ENCODE measurements at places on chromosomes 1 and 21.

DNA sequence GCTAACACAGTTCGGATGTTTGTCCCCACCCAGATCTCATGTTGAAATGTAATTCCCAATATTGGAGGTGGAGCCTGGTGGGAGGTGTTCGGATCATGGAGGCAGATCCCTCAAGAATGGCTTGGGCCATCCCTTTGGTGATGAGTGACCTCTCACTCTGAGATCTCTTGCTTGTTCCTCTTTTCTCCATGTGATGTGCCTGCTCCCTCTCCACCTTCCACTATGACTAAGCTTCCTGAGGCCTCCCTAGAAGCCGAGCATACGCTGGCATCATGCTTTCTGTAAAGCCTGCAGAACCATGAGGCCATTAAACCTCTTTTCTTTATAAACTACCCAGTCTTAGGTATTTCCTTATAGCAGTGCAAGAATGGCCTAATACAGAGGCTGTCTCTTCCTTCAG, 8.1 kb upstream of the PLA2G5 start:
- H3K27me3 ChIP-seq: no peaks in the 10 kb centered on the region
- no peak overlapping the region for H3K27ac ChIP-seq
- no peaks in the 10 kb centered on the region for H3K36me3 ChIP-seq
- no peak overlapping the region for H3K4me3 ChIP-seq
- no peak for DNase-seq

GRCh38 chr21:44305691-44306090, 5.8 kb downstream of the PFKL start:
- H3K36me3 ChIP-seq: no peaks in the 10 kb centered on the region
- no peak for DNase-seq
- H3K27ac ChIP-seq: no peak overlapping the region

DNA sequence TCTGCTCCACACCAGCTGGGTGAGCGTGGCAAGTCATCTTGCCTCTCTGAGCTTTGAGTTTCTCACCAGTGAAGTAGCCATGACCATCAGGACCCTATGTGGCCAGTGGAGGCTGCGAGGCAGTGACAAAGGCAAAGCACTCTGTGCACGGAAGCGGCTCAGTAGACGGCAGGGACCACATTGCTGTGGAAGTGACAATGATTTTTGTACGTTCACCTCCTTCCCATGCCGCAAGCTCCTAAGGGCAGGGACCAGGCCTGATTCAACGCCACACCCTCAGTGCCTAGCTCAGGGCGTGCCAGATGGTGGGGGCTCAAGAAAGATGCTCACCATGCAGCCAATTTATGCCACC, 210.5 kb downstream of the MATN1 start:
- H3K36me3 ChIP-seq: no peaks in the 10 kb centered on the region
- peaks cover 17% of the 10 kb centered on the region for H3K4me1 ChIP-seq
- H3K27ac ChIP-seq: no peak overlapping the region
- H3K27me3 ChIP-seq: no peaks in the 10 kb centered on the region
- no peak overlapping the region for H3K4me3 ChIP-seq
- DNase-seq: no peak

DNA sequence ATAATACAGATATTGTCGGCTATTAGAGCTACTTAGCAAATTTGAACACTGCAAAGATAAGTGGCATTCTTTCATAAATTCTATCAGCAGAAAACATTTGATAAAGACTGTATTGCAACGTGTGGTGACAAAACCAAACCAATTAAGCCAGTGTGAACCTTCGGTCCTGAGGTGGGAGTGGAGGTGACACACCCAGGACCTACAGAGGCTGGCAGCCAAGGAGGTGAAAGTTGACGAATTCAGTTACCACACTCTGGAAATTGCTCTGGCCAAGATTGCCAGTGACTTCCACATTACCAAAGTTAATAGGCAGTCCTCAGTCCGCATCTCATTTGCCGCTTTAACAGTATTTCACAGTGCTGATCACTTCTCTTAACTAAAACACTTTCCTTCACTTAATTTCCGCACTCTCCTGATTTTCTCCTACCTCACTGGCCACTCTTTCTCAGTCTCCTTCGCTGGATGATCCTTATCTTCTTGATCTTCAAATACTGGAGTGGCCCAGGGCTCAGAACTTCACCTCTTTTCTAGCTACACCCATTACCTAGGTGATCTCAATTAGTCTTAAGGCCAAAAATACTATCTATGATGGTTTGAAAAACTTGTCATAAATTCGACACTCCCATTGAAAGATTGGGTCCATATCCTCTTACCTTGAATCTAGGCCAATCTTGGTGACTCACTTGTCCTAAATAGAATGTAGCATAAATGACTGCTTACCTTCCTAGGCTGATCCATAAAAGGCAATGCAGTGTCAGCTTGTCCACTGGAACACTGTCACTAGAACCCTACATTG, 5.1 kb upstream of the CDC42BPA start:
- H3K36me3 ChIP-seq: no peaks in the 10 kb centered on the region
- no peak overlapping the region for H3K4me3 ChIP-seq
- peaks cover 15% of the 10 kb centered on the region for H3K4me1 ChIP-seq
- DNase-seq: no peak

DNA sequence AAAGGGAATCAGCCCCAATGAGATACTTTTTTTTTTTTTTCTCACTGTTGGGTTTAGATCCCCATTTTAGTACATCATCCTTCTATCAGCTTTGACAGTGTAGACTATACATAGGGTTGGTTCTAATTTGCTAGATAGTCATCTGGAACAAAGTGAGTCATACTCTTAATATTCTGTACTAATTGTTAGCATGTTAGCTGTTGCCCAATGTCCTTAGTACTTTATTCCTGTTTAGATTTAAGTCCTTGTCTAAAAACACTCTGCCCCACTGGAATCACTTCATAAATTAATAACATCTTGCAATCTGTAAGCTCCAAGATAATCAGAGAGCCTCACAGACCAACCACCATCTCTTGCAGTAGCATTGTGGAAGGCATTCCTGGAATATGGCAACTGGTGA, 209.8 kb upstream of the KIAA0040 start:
- no peaks in the 10 kb centered on the region for H3K36me3 ChIP-seq
- H3K4me1 ChIP-seq: no peaks in the 10 kb centered on the region
- no peak overlapping the region for H3K4me3 ChIP-seq
- H3K27me3 ChIP-seq: no peaks in the 10 kb centered on the region
- no peak for DNase-seq

DNA sequence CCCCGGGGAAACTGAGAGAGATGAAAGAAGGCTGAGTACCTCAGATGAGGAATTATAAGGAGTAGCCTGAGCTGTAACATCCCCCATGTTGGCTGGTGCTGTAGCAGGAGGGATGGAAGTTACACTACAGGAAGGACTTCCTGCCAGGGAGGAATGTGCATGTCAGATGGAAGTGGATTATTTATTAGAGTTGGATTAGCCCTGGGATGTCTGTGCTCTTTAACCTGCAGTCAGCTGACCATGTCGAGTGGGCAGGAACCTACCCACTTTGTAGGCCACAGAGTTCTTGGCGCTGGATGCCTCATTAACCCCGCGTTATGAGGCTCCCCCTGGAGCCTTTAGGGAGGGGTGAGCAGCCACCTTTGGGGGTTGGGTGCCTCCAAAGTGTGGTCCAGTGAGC, 757 bp upstream of the SEMA4A start:
- H3K4me1 ChIP-seq: peaks cover 23% of the 10 kb centered on the region
- no peak for DNase-seq
- no peak overlapping the region for H3K27ac ChIP-seq
- H3K4me3 ChIP-seq: no peak overlapping the region
- H3K27me3 ChIP-seq: peaks cover 2% of the 10 kb centered on the region

GRCh38 chr1:114750780-114751179, 7.0 kb downstream of the CSDE1 start:
- peaks cover 14% of the 10 kb centered on the region for H3K4me1 ChIP-seq
- peaks cover 30% of the 10 kb centered on the region for H3K36me3 ChIP-seq
- no peak overlapping the region for H3K4me3 ChIP-seq
- no peak overlapping the region for H3K27ac ChIP-seq

GRCh38 chr1:89465201-89465600, 59.4 kb upstream of the LRRC8B start:
- no peaks in the 10 kb centered on the region for H3K36me3 ChIP-seq
- H3K4me1 ChIP-seq: peaks cover 18% of the 10 kb centered on the region
- peak overlapping the region; percentile 24 for H3K27ac ChIP-seq
- no peak overlapping the region for H3K4me3 ChIP-seq
- no peaks in the 10 kb centered on the region for H3K27me3 ChIP-seq
- DNase-seq: peak; percentile 76

- H3K27ac ChIP-seq: no peak overlapping the region
- DNase-seq: no peak
- no peaks in the 10 kb centered on the region for H3K4me1 ChIP-seq
- no peaks in the 10 kb centered on the region for H3K36me3 ChIP-seq
- no peak overlapping the region for H3K4me3 ChIP-seq
Measured at GRCh38 chr1:175882192-175882591, 138.8 kb upstream of the TNR start.

- no peak overlapping the region for H3K4me3 ChIP-seq
- H3K4me1 ChIP-seq: peaks cover 17% of the 10 kb centered on the region
- peak overlapping the region; percentile 84 for H3K27ac ChIP-seq
- no peaks in the 10 kb centered on the region for H3K36me3 ChIP-seq
Measured at GRCh38 chr1:225747566-225747965, 30.1 kb upstream of the SRP9 start.

DNA sequence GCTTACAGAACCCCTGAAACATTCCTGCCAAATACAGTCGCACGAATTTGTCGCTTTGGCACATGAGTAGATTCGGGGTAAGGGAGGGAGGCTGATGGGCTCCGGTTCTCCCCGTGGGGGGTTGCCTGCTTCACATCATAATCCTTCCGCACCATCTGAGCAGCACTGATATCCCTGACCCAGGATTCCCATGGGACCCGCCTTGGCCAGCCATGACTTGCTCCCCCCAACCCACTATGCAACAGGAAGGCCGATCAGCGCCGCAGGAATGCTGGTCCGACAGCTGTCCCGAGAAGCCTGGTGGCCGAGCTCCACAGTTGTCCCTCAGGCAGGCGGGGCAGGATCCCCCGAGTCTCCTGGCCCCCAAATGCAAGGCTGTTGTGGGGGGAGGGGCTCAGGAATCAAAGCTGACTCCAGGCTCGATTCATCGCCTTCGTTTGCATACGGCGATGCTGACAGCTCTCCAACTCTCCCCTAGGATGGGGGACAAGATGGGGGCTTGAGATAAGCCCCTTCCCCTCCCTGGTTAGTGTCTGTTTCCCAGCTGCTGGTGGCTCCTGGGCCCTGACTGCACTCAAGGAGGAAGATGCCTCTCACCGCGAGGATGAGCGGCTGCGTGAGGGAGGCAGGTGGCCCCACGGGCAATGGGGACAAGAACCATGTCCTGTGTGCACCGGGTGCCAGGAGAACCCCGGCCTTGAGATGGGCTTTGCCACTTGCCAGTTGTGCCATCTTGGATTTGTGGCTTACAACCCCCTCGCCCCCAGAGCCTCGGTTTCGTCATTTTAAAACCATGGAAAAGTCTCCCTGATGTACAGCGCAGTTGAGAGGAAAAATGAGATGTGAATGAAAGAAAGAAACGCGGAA, 9.3 kb downstream of the DRAXIN start:
- H3K36me3 ChIP-seq: no peaks in the 10 kb centered on the region
- no peak overlapping the region for H3K4me3 ChIP-seq
- no peak for DNase-seq
- H3K27ac ChIP-seq: no peak overlapping the region
- peaks cover 3% of the 10 kb centered on the region for H3K4me1 ChIP-seq

GRCh38 chr1:31897526-31898100, 40.6 kb downstream of the PTP4A2 start:
- no peak overlapping the region for H3K27ac ChIP-seq
- H3K27me3 ChIP-seq: no peaks in the 10 kb centered on the region
- no peak overlapping the region for H3K4me3 ChIP-seq

GRCh38 chr1:214660190-214660589, 57.2 kb downstream of the CENPF start:
- H3K27me3 ChIP-seq: no peaks in the 10 kb centered on the region
- no peak overlapping the region for H3K4me3 ChIP-seq
- H3K36me3 ChIP-seq: peaks cover 2% of the 10 kb centered on the region
- no peak for DNase-seq
- H3K27ac ChIP-seq: no peak overlapping the region

- H3K36me3 ChIP-seq: no peaks in the 10 kb centered on the region
- no peak overlapping the region for H3K27ac ChIP-seq
- no peak for DNase-seq
Measured at GRCh38 chr1:156458181-156458503, 42.4 kb downstream of the MEF2D start.

- H3K4me1 ChIP-seq: peaks cover 11% of the 10 kb centered on the region
- no peak for DNase-seq
- H3K27me3 ChIP-seq: peaks cover 11% of the 10 kb centered on the region
- H3K27ac ChIP-seq: no peak overlapping the region
Measured at GRCh38 chr1:26404641-26405040, 6.0 kb upstream of the LIN28A start.

DNA sequence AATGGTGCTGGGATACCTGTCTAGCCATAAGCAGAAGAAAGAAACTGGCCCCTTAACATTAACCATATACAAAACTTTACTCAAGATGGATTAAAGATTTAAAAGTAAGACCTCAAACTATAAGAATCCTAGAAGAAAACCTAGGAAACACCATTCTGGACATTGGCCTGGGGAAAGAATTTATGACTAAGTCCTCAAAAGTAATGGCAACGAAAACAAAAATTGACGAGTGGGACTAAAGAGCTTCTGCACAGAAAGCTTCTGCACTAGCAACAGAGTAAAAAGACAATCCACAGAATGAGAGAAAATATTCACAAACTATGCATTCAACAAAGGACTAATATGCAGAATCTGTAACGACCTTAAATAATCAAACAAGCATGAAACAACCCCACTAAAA, 66.7 kb downstream of the NME7 start:
- H3K4me3 ChIP-seq: no peak overlapping the region
- no peaks in the 10 kb centered on the region for H3K4me1 ChIP-seq
- H3K27ac ChIP-seq: no peak overlapping the region
- H3K36me3 ChIP-seq: no peaks in the 10 kb centered on the region
- no peaks in the 10 kb centered on the region for H3K27me3 ChIP-seq
- no peak for DNase-seq

DNA sequence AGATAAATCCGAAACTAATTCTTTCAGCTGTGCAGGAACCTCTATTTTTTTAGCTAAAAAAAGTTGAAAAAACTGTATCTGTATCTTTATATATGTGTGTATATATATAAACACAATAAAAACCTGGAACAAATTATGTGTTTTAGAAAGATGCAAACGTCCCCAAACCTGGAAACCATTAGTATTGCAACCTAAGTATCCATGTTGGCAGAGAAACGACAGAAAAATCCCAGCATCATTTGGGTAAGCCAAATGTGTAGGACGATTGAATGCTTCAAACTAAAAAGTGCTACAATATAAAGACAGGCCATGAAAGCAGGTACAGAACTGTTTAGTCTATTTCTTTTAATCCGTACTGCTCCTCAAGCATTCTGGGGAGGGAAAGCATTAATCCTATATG, 87.9 kb downstream of the AHCTF1 start:
- no peak for DNase-seq
- no peak overlapping the region for H3K27ac ChIP-seq
- peaks cover 8% of the 10 kb centered on the region for H3K36me3 ChIP-seq
- no peaks in the 10 kb centered on the region for H3K4me1 ChIP-seq

All from keratinocyte (primary cell).